Stimulated activated CD4-positive, alpha-beta T cell treated with anti-CD3 and anti-CD28 coated beads, Interleukin-1b, Interleukin-23, amount 100 ng/mL, for 24 hours (primary cell): ENCODE measurements at places on chromosomes 5 and 9.

DNA sequence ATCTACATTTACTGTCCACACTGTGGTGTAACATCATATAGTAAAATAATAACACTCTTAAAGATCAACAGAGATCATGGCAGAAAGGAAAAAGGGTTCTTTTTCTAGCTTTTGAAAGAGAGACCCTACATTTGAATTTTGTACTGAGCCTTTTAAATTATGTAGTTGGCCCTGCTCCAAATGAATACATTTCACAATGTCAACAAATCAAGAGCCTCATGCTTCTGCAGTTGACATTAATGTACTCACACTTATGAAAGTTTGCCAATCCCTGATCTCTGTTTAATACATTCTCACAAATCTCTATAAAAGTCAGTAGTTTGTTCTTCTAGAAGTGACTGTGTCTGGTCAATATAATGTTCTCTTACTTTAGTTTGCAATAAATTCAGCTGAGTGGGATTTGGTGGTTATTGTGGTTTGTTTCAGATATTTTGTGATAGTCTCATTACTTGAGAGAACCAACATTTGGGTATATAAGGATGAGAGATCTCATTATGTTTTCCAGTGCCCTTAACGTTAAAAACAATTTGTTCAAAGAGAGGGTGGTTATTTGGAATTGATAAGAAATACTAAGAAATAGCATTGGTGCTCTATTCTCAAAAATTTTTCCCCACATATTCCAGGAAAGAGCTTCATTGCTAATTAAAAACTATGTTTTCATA, 277.8 kb upstream of the FTMT start:
- no peak for DNase-seq

- no peak for DNase-seq
Measured at GRCh38 chr5:90174236-90174635, 235.3 kb downstream of the CETN3 start.

DNA sequence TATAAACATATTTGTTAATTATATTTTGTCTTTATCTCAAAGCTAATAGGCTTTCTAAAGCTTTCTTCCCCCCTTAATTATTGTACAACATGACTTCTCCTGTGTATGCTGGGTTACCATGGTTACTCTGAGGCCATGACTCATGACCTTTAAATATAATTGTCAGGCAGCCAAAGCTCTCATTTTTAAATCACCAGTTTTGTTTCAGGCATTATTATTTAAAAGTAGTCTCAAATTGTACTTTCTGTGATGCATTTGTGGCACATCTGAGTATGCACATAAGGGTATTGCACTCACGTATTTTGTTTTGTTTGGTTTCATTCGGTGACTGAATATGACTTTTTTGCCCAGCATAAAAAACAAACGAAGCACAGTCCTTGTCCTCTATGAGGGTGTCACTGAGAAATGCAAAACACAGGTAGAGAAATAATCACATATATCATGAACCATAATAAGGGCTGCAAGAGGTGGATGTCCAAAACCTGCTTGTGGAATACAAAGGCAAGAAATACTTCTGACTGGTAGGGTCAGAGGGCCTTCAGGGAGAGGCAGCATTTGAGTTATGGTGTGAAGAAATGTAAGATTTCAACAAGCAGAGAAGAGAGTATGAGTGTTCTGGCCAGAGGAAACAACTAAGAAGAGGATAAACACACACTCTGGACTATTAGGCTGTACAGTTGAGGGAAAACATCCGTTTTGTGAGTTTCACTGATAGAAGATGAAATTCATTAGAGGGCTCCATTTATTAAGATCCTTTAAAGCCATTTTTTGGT, 2.1 kb downstream of the CCDC192 start:
- DNase-seq = no peak

- DNase-seq = no peak
Measured at GRCh38 chr5:178350361-178351220, 118.0 kb upstream of the PHYKPL start.

- no peak for DNase-seq
Measured at GRCh38 chr9:36401164-36401740, 1.2 kb upstream of the RNF38 start.

GRCh38 chr9:107614765-107615164, 125.2 kb upstream of the KLF4 start:
- DNase-seq = no peak

- DNase-seq = no peak
Measured at GRCh38 chr9:22102146-22103053, 93.3 kb upstream of the CDKN2B start.

DNA sequence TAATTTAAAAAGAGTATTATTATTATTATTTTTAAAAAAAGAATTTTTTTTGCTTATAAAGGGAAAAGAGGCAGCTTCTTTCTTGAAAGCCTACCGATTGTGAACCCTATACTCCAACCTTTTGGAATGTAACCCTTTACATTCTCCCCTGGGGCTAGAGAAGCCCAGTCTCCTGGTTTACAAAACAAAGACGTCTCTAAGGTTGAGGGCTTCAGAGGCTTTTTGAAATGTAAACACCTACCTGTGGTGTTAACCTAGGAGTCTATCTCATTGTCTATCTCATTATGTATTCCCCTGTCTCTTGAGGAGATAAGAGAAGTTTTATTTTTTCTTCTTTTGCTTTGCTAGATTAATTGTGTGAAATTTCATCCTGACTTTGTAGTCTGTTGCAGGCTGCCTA, 4.7 kb downstream of the TNFSF8 start:
- DNase-seq = no peak

GRCh38 chr5:62305715-62306322, at the start of gene KIF2A:
KIF2A (plus strand) TSS chr5:62306206; CDS start chr5:62306473, 267 bp downstream.
- peak; percentile 83 for DNase-seq

DNA sequence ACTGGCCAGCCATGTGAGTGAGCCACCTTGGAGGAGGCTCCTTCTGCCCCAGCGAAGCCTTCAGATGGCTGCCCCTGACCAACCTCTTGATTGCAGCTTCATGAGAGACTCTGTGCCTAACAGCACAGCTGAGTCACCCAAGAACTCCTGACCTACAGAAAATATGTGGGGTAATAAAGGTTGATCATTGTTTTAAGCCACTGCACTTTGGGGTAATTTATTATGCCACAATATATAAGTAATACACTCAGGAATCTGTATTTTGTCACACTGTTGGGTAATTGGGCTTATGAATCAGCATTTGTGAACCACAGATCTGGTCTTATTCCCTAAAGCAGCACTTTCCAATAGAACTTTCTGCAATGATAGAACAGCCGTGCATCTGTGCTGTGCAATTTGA, 24.4 kb upstream of the VDAC1 start:
- no peak for DNase-seq

GRCh38 chr5:773517-774264, 10.8 kb downstream of the ZDHHC11B start:
- DNase-seq = no peak

GRCh38 chr5:107805824-107806223, 135.1 kb upstream of the EFNA5 start:
- DNase-seq = no peak

DNA sequence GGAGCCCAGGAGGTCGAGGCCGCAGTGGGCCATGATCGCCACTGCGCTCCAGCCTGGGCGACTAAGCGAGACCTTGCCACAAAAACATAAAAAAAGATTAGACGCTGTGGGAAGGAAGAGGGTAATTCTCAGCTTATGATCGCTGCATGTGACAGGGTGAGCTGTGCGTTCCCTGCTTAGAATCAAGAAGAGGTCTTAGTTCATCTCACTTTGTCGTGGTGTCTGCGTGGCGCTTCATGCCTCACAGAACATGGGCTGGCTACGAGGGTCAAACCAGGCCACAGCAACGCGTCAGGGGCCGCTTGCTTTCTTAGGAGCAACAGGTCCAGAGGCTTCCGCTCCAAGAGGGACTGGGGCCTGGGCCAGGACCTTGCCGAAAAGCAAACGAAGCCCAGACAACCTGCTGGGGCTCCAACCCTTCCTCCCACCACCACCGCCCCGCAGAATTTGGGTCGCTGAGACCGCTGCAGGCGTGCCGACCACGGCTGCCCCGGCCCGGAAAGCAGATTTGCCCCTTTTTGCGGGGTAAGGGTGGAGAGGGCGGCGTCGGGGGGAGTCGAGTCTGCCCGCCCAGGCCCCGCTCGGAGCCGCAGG, 10.0 kb upstream of the GRIN1 start:
- no peak for DNase-seq

DNA sequence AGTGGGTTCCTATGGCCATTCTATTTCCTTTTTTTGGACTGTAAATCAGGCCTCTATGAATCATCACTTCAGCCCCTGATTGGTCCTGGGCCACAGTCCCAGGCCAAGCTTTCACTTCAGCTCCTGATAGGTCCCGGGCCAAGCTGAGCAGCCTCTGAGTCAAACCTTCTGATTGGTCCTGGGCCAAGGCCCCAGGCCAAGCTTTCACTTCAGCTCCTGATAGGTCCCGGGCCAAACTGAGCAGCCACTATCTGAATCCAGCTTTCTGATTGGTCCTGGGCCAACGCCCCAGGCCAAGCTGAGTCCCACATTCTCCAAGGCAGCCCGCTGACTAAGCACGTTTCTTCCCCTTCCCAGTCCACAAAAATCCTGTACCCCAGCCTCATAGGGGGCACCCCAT, 1972.9 kb upstream of the ACO1 start:
- no peak for DNase-seq

DNA sequence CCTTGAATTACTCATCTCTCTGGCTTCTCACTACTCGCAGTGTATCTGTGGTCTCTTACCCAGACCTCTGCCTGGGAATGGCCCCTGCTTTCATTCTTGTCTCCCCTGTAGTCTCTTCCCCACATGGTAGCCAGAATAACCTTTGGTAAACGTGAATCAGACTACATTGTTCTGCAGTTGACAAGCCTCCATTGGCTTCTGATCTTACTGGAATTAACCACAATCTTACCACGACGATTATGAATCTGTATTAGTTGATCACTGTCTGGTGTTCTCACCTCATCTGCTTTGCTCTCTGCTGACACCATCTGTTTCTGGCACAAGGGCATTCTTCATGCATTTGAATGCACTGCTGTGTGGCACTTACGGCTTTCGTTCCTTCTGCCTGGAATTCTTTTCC, 781.2 kb downstream of the MTRR start:
- no peak for DNase-seq

- DNase-seq = no peak
Measured at GRCh38 chr5:63263411-63263810, 684.8 kb downstream of the LRRC70 start.
